ENCODE measurements at places on chromosomes 7 and 10.

- DNase-seq = peak; percentile 72
Measured at GRCh38 chr10:129888784-129889616, 75.1 kb downstream of the EBF3 start.

DNA sequence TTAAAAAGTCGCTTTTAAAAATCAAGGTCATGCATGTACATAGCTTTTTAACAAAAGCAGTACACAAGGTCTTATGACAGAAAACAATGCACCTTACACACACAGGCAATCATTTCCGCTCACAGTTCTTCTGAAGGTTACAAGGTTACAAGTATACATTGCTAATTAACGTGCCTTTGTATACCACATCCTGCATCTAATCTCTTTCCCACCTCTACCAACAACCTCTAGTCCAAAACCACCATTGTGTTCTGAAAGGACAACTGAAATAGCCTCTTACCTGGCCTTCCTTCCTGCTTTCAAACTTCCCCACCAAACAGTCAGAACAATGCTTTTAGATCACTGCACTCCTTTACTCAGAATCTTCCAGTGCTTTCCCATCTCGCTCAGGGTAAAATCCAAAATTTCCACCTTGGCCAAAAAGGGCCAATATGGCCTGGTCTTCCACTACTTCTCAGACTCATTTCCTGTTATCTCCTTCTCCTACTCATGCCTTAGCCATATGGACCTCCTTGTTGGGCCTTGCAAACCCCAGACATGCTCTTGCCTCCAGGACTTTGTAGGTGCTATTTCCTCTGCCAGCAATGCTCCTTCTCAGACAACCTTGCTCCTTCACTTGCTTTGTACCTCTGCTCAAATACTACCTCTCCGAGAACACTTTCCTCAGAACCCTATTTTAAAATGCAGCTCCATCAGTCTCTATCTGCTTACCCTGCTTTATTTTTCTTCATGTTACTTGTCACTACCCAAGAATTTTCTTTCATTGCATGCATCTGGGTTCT lies 205.4 kb downstream of the DNAJC1 start:
- DNase-seq = no peak

GRCh38 chr10:84447701-84448400 lies 119.5 kb downstream of the CCSER2 start:
- DNase-seq = no peak

- no peak for DNase-seq
Measured at GRCh38 chr7:41470081-41470480, 232.8 kb downstream of the INHBA start.

GRCh38 chr7:22013711-22014110 lies 68.0 kb upstream of the CDCA7L start:
- no peak for DNase-seq

- DNase-seq = no peak
Measured at GRCh38 chr7:114663502-114663901, 248.9 kb downstream of the FOXP2 start.

DNA sequence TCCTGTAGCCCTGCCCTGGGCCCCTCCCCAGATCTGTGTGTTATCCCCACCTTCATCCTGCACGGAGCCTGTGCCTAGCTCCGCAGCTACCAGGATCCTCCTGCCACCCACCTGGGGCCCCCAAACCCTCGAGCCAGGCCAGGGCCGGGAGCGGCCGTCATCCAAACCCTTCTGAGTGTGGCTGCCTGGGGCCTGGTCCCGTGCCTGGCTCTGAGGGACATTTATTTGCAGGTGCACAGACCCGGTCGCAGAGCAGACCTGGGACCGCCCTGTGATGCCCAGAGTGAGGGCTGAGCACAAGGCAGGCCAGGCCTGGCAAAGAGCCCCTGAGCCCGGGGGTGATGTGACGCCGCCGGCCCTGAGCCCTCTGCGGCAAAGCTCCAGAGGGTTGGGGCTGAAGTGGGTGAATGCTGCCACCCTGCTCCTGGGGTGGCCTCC lies 27.4 kb upstream of the INPP5A start:
- no peak for DNase-seq

GRCh38 chr10:27564398-27564797 lies 60.3 kb downstream of the RAB18 start:
- DNase-seq = no peak

DNA sequence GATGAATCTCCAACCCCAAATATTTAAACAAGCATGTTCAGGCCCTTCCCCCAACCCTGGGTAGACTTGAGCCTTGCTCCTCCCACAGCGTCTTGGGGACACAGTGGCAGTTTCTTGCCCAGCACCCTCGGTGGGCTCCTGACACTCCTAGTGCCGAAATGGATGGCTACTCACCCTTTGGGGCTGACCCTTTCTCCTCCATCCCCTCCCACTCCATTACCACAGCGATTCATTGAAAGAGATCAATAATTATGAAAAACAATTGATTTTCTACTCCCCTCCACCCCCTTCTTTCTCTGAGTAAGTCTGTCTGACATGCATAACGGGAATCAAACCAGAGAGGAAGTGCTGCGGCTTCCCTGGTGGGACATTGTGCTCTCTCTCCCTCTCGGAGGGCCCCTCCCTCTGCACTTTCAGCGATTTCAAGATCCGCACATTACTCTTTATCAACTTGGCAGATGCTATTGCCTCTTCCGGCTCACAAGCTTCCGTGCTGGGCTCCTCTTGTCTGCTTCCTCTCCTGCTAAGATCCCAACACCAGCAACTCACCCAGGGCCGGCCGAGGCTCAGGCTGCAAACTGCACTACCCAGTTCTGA lies 79.0 kb upstream of the PLXNA4 start:
- peak; percentile 71 for DNase-seq

DNA sequence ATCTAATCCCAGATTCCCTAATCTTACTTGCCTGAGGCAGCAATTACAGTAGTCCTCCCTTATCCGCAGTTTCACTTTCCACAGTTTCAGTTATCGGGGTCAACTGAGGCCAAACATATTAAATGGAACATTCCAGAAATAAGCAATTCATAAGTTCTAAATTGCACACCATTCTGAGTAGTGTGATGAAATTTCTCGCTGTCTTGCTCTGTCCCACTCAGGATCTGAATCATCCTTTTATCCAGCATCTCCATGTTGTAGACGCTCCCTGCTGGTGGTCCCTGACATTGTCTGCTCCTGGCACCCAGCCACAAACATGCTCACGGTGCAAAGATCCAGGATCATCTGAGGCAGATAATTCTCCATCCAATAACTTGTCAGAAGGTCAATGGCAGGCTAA lies 128.7 kb upstream of the CXCL12 start:
- no peak for DNase-seq

DNA sequence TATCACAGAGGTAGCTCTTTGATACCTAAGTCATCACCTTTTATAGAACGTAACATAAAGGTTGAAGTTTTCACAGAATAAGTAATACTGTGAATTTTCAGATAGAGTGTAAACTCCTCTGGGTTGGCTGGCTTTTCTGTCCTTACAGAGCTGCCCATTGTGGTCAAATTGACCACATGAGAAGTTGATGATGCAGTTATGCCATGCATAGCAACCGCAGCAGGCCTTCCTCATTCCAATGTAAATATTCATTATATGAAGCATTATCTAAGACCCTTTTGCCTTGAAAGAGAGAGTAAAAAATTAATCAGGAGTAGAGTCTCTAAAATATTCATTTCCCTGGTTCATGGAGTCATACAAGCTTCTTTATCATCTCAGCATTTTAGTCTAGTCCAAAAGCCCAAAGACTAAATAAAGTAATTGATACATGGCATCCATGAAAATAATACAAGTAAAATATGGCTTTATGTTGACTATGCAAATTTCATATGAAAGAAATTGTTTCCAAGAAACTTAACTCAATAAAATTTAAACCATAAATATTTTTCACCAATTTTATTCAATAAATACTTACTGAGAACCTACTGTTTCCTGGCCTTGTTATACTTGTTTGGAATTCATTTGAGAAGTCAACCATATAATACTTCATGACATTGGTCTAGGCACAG lies 516.4 kb downstream of the PCDH15 start:
- DNase-seq = no peak

GRCh38 chr7:148963583-148964482 lies 64.5 kb downstream of the PDIA4 start:
- DNase-seq = no peak

DNA sequence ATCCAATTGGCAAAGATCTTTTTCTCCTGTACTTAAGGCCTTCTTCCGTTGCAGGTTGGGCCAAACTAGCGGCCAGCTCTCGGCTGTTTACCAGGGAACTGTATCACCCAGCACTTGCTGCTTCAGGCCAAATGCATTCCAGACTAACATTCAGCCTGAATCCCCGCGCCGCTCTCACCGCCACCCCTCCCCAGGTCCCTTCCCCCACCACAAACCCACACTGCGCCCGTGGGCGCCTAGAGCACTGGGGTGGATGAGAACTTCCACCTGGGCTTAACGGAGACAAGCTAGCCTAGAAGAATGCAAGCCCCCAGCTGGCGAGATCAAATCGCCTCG lies 676 bp downstream of the TCAF1 start:
- no peak for DNase-seq

GRCh38 chr7:22378199-22378980 lies 21.4 kb upstream of the RAPGEF5 start:
- DNase-seq = no peak
